ENCODE measurements at places on chromosomes 3 and 15.

DNA sequence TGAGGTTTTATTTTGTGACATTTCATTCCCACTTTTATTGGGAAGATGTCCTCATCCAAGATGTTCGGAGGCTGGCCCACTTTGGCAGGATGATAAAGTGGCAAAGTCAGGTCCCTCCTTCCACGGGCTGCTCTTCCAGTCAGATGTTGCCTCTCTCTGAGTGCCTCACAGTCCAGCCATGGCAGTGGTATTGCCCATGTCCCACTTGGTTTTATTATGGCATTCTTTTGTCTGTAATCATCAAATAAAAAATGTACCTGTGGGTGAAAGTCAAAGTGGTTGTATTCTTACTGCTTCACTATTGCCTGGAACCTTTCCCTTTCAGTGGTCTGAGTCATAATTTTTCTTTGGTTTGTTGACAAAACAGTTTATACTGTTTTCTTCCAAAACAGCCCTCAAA, 20.2 kb downstream of the ARNT2 start:
- DNase-seq, result no peak

DNA sequence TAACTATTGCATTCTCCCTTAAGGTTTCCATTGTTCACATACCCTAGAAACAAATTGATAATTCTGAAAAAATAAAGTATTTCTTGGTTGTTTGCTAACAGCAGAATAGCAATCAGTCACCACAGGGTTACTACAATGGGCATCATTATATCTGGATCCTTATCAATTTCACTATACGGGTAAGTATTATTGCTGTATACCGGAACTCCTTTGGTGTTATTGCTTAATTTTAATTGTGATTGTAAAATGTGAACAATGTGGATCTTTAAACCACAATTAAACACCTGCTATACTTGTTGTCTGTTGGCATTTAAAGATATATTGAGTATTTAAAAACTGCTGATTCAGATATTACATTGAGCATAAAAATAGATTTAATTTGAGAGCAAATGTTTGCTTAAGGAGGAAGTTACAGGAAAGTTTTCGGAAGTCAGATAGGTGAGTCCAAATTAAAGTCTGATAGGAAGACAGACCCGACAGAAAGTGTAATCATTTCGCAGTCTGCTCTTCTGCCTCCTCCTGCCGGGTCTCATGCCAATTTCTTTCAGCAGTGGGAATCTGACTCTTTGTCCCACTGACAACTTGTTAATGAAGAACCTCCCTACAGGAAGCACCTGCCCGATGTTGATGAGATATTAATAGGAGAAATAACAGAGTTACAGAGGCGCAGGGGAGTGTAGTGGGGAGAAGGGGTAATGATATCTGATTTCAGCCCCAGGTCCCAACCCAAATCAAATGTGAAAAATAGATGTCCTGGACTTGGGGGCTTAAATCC, 169.7 kb upstream of the TBC1D5 start:
- DNase-seq, result no peak

DNA sequence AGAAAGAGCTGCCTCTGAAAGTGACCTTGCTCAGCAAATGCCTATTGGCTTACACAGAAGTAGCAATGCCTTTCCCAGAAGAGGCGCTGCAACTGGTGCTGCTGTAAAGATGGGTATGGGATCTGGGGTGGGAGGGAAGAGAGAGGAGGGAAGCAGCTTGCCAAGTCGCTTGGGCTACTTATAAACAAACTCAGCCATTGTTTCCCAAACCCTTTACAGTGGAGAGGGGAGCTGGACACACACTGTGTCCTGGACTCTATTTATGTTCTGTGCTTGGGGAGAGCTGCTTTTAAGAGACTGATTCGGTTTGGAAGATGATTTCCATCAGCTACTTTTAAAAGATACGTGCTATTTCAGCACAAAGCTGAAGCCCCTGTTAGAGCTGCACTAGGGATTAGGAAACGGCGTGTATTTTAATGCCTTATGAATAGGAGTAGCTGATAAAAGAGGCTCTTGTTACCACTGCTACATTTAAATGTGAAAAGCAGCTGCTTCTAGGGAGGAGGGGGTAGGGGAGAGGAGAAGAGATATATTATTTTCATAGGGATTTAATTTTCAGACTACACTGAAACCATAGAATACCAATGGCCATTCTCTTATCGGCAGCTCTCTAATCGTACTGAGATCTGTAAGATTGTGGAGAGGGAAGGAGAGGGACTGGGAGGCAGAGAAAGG, 440.6 kb downstream of the MCTP2 start:
- DNase-seq, result no peak

GRCh38 chr3:31377045-31377642, 155.6 kb upstream of the STT3B start:
- no peak for DNase-seq

DNA sequence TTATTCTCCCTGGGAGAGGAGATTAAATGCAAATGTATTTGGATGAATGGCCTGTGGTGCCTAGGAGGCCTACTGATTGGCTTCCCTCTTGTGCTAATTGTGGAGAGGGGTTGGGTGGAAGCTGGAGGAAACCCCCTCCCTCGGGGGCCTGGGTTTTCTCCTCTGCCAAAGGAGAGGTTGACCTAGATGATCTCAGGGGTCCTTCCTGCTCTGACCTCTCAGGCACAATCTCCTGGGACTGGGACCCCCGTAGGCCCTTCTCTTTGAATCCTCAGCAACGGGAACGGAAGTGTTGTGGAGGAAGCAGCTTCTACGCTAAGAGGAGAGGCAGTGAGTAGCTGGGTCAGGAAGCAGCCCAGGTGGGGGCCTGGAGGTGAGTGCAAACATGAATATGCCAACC, 40.5 kb upstream of the MAGEF1 start:
- no peak for DNase-seq

DNA sequence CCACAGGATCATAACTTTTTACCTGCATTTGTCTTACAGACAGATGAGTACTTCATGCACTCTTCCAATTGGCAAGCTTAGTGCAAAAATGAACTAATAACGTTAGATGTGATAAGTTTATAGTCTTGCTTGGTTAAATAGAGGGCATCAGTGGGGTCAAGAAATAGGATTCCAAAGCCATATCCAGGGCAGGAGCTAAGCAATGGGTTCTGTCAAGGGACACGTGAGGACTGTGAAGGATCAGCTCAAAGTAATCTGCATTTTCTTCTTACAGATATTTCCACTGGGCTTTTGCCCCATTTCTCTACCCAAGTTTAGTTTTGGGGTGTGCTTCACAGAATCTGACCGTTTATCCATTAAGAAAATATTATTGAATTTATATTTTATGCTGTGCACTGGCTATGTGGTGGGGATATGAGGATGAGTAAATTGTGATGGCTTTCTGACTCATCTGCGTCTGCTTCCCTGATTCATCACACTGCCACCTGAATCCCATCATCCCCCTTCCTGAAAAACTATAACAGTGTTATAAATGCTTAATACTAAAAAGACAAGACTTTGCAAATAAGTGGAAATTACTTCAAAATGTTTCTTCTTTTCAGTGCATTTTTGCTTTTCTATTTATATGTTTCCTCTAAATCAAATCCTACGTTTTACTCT, 17.5 kb downstream of the PPP2R3A start:
- DNase-seq, result no peak

DNA sequence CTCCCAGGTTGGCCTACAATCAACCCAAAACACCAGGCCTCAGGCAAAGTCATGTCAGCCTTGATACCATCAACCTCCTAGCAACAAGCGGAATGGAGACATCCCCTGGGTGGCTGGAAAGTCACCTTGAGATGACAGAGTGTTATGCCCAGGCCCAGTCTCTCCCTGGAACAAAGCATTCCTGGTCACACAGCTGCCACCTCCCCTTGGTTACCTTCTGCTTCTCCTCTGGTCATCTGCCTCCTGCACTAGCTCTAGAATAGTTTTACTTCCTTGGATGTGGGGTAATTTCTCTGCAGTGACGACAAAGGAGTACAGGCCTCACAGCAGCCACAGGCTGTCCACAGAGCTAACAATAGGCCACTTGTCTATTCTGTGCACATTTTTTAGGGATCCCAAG, 114.9 kb downstream of the RFTN1 start:
- DNase-seq, result no peak

DNA sequence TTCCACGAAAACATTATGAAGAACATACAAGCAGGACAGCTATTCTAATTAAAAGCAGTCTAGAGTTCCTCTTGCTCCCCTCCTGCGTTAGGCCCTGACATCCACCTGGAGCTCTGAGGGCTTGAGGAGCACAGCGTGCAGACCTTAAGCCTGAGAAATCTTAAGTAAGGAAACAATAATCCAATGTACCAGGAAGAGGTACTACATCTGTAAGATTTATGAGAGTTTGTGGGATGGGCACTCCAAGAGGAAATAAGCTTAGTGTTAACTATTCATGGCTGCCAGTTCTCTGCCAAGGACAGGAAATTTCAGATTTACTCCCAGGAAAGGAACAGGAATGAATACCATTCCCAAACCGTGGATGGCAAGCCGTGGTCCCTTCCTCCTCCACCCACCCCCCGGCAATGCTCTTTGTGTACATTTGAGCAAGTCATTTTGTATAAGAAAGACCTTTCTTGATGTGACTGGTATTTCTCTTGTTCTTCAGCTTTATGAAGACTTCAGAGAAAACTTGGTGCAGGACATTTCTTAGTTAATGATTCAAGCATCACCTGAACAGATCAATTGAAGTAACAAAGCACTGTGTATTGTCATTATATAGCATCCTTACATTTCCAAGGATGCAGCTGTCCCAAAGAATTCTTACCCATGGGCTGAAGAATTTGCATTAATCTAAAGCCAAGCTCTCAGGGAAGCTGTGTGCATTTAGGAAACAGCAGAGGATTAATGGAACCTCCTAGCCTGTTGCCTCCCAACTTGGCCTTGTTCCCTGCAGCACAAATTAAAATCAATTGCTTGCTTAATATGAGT, 28.8 kb upstream of the VILL start:
- no peak for DNase-seq

DNA sequence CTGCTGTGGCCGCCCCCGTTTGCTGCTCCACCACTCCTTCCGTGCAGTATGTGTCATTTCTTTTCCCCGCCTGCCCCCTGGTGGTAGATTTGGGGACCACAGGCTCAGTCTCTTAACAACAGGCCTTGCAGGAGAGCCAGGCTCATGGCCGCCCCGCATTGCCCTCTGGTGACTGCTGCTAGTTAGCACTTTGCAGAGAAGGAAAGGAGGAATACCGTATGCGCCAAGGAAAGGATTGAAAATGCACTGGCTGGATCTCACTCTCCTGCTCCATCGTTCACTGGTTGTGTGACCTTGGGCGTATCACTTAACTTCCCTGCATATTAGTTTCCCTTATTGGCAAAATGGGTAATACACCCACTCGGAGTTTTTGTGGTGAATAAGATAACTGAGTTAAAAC, 39.3 kb upstream of the PXYLP1 start:
- peak; percentile 85 for DNase-seq

- no peak for DNase-seq
Measured at GRCh38 chr3:14918356-14918860, 29.0 kb upstream of the NR2C2 start.

All from SHP77 (cell line).